HepG2 (cell line): ENCODE measurements at places on chromosomes 5 and 9. TPM values are rescaled to one million over a fixed set of nuclear protein-coding genes. Genes with fewer than 3 reads are reported as not detected.

SLC46A2 gene
- not detected in 2 replicates for total RNA-seq

FBP1 gene
- 0.28 and 0.29 TPM in 2 replicates for total RNA-seq

SCGB3A2 gene
- not detected in 2 replicates for total RNA-seq

DNA sequence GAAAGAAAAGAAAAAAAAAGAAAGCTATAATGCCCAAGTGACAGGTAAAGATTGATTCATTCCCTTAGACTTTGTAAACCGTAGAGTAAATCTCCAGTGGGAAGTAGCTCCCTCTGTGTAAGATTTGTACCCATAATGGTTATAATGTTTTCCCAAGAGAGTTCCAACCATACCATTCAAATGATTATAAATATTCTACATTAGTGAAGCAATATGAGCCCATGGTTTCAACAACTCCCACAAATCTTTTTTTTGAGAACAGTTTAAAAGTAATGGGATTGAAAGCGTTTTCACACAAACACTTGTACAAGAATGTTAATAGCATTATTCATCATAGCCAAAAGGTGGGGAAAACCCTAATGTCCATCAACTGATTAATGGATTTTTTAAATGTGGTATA is 58.0 kb downstream of the GRAMD2B start:
- DNase-seq = no peak
- H3K36me3 ChIP-seq = peaks cover 2% of the 10 kb centered on the region
- no peak overlapping the region for H3K27ac ChIP-seq
- no peak overlapping the region for H3K4me3 ChIP-seq
- no peaks in the 10 kb centered on the region for H3K4me1 ChIP-seq

DNA sequence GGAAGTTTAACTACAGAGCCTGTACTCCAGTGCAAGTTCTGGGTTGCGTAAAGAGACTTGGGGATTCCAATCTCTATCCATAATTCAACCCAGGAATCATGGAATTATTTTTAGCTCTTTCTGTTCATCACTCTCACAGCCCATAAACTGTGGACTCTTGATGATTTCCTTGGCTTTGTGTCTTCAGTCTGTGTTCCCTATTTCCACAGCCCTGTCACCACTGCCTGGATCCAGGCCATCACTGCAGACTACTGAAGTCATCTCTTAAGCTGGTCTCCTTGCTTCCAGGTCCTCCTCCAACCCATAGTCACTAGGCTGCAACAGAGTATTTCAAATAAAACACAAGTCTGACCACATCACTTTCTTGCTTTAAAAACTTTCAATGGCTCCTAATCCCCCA is 211.7 kb downstream of the PLK2 start:
- H3K27ac ChIP-seq = no peak overlapping the region
- H3K4me1 ChIP-seq = no peaks in the 10 kb centered on the region
- H3K4me3 ChIP-seq = no peak overlapping the region

- DNase-seq = no peak
Measured at GRCh38 chr9:35364817-35365585, 124.9 kb upstream of the RUSC2 start.

DNA sequence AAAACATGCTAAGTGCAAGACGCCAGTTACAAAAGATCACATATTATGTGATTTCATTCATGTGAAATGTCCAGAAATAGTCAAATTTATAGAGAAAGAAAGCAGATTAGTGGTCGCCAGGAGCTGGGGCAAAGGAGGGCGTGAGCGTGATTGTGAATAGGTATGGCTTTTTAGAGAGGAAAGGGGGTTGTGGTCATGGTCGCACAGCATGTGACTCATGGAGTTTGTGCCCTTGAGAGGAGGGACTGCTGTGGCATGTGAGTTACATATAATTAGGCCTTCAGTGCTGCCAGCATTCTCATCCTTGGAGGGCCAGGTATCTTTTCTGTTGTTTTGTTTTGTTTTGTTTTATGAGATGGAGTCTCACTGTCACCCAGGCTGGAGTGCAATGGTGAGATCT is 21.2 kb upstream of the MARCHF6 start:
- H3K4me1 ChIP-seq = peaks cover 51% of the 10 kb centered on the region
- H3K27me3 ChIP-seq = peaks cover 11% of the 10 kb centered on the region; the same call in 1 of the 3 replicates
- no peak for DNase-seq
- no peak overlapping the region for H3K4me3 ChIP-seq

- no peak overlapping the region for H3K4me3 ChIP-seq
- peaks cover 1% of the 10 kb centered on the region; the same call in 1 of the 2 replicates for H3K27me3 ChIP-seq
- H3K27ac ChIP-seq = no peak overlapping the region
- H3K4me1 ChIP-seq = peaks cover 6% of the 10 kb centered on the region
Measured at GRCh38 chr5:159951387-159951786, 35.1 kb downstream of the ADRA1B start.

- no peak for DNase-seq
- H3K27ac ChIP-seq = no peak overlapping the region
- H3K4me3 ChIP-seq = no peak overlapping the region
- H3K4me1 ChIP-seq = no peaks in the 10 kb centered on the region
- H3K27me3 ChIP-seq = no peaks in the 10 kb centered on the region
Measured at GRCh38 chr9:107710953-107711352, 221.4 kb upstream of the KLF4 start.

- no peaks in the 10 kb centered on the region for H3K27me3 ChIP-seq
- H3K4me3 ChIP-seq = no peak overlapping the region
- DNase-seq = no peak
- no peak overlapping the region for H3K27ac ChIP-seq
- H3K36me3 ChIP-seq = no peaks in the 10 kb centered on the region
Measured at GRCh38 chr9:22201256-22201655, 192.2 kb upstream of the CDKN2B start.

- no peak overlapping the region for H3K4me3 ChIP-seq
- no peak for DNase-seq
- no peaks in the 10 kb centered on the region for H3K36me3 ChIP-seq
Measured at GRCh38 chr5:133679534-133679933, 67.2 kb upstream of the FSTL4 start.

- H3K27ac ChIP-seq = no peak overlapping the region
- no peaks in the 10 kb centered on the region for H3K4me1 ChIP-seq
- H3K27me3 ChIP-seq = no peaks in the 10 kb centered on the region
- H3K4me3 ChIP-seq = no peak overlapping the region
- no peaks in the 10 kb centered on the region for H3K36me3 ChIP-seq
Measured at GRCh38 chr9:79040671-79041070, 531.1 kb upstream of the TLE4 start.

DNA sequence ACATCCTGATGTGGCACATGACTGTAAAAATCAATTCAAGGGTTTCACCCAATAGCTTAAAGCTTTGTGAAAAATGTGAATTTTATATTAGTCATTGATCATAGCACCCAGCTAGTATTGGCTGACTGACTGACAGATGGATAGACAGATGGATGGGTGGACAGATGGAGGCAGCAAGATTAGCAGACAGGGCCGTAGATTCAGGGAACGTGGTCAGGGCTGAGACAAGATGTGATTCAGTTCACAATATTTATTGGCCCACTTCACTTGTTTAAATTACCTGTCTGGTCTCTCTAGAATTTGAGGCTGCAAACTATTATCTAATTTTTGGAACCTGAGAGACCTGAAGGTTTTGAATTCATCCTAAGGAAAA is 12.0 kb upstream of the PCSK5 start:
- H3K27ac ChIP-seq = no peak overlapping the region
- no peaks in the 10 kb centered on the region for H3K4me1 ChIP-seq
